Vagina (tissue), 2 donors: ENCODE measurements at places on chromosomes 5 and 9. TPM values are rescaled to one million over a fixed set of nuclear protein-coding genes. Genes with fewer than 3 reads are reported as not detected.

DNA sequence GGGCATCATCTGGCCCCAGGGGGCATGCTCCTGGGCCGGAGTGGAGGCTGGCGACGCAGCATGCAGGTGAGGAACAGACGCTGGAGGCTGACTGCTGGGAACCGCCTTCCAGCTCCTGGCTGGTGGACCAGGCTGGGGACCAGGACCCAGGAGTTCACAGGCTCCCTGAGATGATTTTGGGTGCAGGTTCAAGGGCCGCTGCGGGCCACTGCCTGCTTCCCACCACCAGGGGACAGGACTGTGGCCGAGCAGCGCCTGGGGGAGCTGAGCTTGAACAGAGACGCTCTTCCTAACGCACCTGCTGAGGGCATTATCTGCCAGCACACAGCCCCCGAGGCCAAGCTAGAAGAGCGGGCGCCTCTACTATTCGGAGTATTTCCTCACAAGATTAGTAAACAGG, 132.1 kb upstream of the RAPGEF1 start:
- no peak overlapping the region for H3K4me3 ChIP-seq
- no peaks in the 10 kb centered on the region for H3K36me3 ChIP-seq
- no peaks in the 10 kb centered on the region for H3K27me3 ChIP-seq
- H3K27ac ChIP-seq, result no peak overlapping the region
- DNase-seq, result no peak

The MGAT4B gene
- total RNA-seq, result 95.5 TPM

The C7 gene
- total RNA-seq, result 385 TPM

The OBP2B gene
- not detected for total RNA-seq

The LRRC14B gene
- not detected for total RNA-seq
